Stimulated activated CD4-positive, alpha-beta T cell treated with anti-CD3 and anti-CD28 coated beads, Interleukin-12 subunit alpha, Interleukin-12 subunit beta, amount 100 ng/mL, for 48 hours (primary cell): ENCODE measurements at places on chromosomes 2 and 18.

DNA sequence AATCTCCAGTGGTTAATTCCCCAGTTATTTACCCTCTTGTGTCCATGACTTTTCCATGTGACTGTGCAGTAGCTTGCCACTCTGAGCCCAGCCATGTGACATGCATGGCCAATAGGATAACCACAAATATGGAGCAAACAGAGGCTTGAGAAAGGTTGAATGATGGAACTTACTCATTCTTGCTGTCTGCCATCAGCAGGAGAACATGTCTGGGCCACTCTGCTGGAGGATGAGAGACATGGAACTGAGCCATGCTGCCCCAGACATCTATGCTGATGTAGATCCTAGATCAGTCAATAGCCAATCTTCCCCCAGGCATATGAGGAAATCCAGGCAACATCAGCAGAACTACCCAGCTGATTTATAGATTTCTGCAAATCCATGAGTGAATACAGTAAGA is 992.3 kb upstream of the FANCL start:
- no peak for DNase-seq

DNA sequence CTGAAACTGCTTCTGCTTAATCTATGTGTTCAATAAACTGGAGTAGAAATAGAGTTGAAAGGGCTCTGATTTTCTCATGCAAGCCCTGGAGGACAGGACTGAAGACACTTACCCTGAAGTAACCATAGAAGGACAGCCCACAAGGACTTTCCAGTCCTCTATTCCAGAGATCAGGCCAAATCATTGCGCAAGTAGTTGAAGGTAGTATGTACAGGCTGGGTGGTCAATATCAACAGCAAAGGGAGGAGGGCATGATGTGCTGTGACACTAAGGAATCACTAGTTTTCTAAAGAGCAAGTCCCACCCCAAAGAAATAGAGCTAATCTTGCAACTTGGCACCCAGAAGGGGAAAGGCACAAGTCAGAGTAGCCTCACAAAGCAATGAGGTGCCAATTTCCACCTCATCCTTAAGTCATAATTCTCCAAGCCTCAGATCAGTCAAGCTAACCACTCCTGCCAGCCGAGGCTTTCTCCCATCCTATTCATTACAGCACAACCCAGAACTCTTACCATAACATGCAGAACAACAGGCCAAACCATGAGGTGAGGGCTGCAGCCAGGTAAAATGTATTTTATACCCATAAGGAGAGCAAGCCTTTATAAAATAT is 533.5 kb downstream of the TNS1 start:
- DNase-seq: no peak

- DNase-seq: no peak
Measured at GRCh38 chr2:75035444-75036353, 77.3 kb downstream of the POLE4 start.

DNA sequence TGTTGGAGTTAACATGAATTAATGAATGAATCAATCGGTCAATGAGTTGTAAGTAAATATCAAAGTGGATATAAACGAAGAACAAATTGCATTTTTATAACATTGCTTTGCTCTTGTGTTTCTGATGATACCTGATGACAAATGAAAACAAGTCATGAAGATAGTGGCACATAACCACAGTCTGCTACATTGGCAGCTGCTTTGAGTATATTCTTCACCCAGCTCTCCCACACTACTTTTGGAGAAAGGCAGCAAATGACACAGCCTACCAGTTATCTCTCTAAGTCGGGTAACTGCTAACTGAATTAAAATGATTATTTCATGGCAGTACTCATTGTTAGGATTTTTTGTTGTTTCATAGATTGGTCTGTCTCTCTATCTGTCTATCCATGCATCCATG is 76.8 kb downstream of the COL5A2 start:
- DNase-seq: no peak

DNA sequence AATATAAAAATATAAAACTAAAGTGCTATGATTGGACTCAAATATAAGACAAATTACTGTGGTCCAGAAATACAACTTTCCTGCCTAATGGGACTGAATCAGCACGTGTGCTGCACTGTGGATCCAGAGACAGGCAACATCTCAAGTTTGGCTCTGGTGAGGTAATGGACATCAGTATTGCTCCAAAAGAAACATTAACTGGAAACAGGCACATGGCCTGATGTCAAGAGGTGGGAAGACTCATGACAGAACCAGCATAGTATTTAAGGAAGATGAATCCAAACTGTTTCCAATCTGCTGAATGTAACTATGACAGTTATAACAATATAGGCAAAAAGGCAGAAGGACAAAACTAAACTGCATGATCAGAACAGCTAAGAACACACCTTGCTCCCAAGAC is 354.6 kb downstream of the FSIP2 start:
- DNase-seq: no peak

DNA sequence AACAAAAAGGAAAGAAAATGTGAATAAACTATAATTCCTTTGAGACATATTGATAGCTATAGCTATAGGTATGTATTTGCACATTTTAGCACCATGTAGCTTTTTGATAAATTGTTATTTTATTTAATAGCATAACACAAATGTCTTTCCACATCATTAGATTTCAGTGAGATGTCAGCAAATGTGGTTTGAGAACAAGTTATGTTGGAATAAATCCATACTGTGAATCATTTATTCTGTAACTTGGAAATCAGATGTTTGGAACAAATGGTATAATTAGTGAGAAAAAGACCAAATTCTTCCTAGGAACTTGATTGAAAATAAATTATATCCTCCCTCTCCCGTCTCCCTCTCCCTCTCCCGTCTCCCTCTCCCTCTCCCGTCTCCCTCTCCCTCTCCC is 62.8 kb downstream of the NABP1 start:
- DNase-seq: no peak

GRCh38 chr18:8056723-8057122 is 489.6 kb downstream of the PTPRM start:
- DNase-seq: no peak

- no peak for DNase-seq
Measured at GRCh38 chr2:21804151-21804550, 680.4 kb downstream of the TDRD15 start.

DNA sequence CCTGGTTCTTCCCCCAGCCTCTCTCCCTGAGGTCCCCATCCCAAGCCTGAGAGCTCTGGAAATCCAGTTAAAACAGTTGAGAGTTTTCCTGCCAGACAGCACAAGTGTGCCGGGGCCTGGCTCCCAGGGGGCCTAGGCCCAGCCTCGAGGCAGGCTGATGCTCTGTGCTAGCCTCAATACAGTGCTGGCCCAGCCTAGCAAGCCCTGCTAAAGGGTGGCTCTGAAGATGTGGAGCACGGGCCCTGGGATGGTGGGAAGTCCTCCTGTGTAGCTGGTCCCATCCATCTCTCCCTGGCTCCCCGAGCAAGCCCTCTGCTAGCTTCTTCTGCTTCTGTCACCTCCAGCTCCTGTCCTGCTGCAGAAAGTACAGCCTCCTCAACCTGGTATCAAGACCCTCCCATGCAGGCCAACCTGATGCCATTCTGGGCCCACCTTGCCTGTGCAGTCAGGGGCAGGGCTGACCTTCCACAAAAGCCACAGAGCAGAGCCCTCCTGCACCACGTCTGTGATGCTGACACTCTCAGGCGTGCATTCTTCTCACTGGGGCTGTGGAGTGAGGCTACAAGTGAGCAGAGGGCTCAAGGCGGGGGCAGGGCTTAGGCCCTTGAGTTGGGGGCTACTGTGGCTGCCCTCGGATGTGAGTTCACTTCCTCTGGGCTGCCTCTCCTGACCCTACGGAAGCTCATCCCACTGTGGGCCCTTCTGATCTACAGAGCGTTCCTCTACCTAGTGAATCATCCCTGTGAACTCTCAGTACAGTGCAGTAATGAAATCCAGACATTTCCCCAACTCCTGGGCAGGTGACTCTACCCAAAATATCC is 60.1 kb upstream of the LAPTM4A start:
- DNase-seq: no peak
